ENCODE measurements at places on chromosomes 4 and X. TPM values are rescaled to one million over a fixed set of nuclear protein-coding genes. Genes with fewer than 3 reads are reported as not detected.

DNA sequence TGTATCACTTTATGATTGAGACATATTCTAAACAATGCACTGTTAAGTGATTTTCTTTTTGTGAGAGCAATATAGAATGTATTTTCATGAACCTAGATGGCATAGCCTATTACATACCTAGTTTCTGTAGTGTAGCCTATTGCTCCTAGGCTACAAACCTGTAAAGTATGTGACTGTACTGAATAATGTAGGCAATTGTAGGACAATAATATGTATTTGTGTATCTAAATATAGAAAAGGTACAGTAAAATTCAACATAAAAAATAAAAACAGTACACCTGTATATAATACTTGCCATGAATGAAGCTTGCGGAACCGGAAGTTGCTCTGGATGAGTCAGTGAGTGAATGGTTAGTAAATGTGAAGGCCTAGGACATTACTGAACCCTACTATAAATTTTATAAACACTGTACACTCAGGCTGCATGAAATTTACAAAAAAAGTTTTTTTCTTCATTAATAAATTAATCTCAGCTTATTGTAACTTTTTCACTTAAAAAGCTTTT lies 106.7 kb downstream of the VSIG4 start:
- DNase-seq: no peak

- no peak for DNase-seq
These were observed 50.0 kb downstream of the AMMECR1 start for GRCh38 chrX:110267874-110268273.

DNA sequence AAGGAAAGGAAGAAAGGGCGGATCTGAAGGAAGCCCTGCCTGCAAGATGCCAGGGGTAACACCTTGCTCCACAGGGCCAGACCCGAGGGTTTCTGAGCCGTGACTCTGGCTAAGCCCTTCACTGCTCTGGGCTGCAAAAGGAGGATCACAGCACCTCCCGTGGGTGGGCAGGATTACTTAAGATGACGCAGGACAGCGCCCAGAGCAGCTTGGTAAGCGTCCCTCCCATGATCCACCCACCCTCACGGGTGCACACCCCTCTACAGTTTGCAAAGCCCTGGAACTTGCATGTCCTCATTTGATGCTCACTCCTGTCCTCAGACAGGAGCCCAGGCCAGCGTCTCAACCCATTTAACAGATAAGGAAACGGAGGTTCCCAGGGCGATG lies 64.9 kb downstream of the CRMP1 start:
- DNase-seq: no peak

GRCh38 chrX:70066646-70067045 lies 4.4 kb downstream of the OTUD6A start:
- no peak for DNase-seq

DNA sequence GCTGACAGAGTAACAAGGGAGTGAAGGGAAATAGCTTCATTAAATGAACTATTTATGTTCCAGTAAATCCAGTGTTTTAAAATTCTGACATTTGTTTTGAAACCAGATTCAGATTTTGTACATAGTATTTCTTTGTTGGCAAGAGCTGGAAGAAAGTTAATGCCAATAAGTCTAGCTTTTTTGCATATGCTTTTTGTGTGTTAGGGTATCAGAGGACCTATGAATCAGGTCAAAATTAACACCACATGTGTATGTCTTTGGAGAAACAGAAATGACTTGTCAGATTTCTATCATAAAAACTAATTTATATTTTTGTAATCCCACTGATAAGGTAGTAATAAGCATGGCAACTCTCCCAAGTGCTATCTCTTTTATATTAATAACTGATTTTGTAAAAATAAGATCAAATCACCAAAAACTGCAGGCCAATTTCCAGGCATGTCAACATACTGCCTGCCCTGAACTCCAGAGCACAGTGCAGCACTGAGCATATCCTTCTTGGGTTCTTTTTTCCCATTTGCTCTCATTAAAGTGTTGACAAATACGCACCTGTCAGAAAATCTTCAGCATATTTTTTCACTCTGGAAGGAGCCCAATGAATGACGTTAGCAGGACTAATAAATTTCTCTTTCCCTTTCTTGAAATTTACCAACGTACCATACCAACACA lies 65.5 kb downstream of the SH3RF1 start:
- DNase-seq: no peak

DNA sequence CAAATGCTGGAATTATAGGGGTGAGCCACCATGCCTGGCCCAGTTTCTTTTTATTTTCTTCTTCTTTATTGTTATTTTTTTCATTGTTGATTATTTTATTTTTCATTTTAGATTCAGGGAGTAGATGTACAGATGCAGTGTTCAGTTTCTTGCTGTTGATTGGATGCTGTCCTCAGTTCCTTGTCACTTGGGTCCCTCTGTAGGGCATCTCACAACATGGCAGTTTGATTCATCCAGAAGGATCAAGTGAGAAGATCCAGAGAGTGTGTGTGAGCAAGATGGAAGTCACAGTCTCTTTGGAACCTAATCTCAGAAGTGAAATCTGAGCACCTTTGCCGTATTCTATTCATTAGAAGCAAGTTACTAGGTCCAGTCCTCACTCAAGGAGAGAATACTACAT lies 20.9 kb downstream of the HMGB3 start:
- DNase-seq: no peak

GRCh38 chr4:2141022-2141761 lies 82.1 kb downstream of the NAT8L start:
- DNase-seq: no peak

GRCh38 chrX:30957753-30958152 lies 68.7 kb upstream of the TAB3 start:
- no peak for DNase-seq

GRCh38 chr4:24488399-24489164 lies 95.8 kb downstream of the DHX15 start:
- peak; percentile 86 for DNase-seq

DNA sequence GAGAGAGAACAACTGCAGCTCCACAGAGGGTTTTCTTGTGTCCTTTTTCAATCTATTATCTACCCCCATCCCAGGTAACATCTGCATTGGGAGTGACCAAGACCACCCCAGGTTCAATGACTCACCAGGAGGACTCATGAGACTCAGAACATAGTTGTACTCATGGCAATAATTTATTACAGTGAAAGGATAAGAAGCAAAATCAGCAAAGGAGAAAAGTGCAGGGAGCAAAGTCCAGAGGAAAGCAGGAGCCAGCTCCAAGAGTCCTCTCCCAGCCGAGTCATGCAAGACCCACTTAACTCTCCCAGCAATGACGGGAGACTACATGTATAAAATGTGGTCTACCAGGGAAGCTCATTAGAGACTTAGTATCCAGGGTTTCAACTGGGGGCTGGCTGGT lies 129.5 kb upstream of the RBPJ start:
- DNase-seq: no peak

DNA sequence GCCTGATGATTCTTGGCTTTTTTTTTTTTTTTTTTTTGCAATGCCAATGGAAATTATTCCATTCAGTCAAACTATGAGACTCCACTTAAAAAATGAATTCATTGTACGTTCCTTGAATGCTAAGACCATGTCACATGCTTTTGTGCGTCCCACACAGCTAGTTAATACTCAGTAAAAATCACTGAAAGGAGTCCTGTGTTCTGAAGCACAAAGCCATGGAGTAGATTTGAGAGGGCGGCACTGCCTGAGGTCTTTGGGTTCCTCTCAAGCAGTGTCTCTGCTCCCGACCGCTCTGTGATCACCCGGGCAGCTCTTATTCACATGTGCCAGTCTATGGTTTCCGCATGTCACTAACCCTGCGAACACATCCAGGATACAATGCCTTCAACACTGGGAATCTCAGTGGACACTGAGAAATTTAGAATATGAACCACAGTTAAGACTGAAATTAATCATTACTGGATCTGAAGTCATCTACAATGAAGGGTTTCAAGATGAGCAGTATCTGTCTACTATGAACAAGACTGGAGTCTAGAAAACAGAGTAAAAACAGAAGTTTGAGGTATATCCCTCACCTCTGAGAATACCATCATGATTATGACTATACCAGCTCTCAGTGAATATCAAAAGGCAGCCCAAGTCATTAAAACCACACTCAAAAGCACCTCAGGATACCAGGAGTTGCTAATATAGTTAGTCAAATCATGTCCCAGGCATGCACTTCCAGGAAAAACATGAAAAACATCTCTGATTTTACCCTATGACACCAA lies 193.0 kb downstream of the MGST2 start:
- peak; percentile 55 for DNase-seq

DNA sequence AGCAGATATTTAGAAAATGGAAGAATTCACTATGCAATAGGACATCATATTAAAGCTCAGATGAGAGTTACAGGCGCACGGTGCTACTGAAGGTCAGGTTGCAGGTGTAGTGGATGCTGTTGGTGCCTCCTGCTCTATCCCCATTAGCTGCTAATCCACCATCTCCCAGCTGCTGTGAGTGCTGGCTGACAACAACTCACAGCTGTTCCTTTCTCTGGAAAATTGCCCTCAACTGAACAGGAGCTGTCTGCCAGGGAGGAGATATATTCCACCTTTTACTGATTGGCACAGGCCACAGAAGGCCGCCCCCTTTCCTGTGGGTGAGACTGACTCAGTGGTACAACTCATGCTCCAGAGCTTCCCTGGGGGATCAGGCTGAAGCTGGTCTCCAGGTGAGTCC lies 48.7 kb downstream of the UCHL1 start:
- DNase-seq: no peak

GRCh38 chr4:185128272-185129119 lies 14.6 kb upstream of the SLC25A4 start:
- DNase-seq: peak; percentile 54

GRCh38 chr4:83862471-83862870 lies 326.6 kb downstream of the GPAT3 start:
- no peak for DNase-seq

DNA sequence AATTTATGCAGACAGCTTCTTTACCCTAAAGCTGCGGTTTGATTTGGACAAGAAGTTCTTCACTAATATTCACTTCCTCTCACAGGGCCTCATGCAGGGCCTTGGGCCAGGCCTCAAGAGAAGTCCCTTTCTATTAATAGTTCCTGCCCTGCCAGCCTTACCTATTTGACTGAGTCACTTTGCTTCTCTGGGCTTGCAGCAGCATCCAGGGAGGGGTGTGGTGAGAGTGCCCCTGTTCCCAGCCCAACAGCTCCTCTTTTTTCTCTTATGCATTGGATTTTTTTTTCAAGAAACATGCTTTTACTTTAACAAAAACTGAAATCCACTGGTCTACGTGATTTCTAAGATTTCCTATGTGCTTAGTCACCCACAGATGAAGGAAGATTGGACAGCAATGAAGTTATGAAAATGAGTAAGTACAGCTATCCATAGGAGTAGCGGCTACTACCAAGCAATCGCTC lies 26.7 kb downstream of the FAM156B start:
- no peak for DNase-seq

Gene ARL13A
- total RNA-seq: not detected

Gene FRMPD3
- total RNA-seq: not detected

Gene IQCM
- not detected for total RNA-seq

Gene AFM
- total RNA-seq: not detected

Gene DUSP21
- not detected for total RNA-seq

Gene SLIT2
- not detected for total RNA-seq

Gene CAMK2D
- total RNA-seq: 70.3 TPM

Gene TXK
- 11.2 TPM for total RNA-seq

Gene HSFX3
- not detected for total RNA-seq

All from activated CD4-positive, alpha-beta T cell treated with anti-CD3 and anti-CD28 coated beads for 36 hours (primary cell).